LHCN-M2 (cell line): ENCODE measurements at places on chromosomes 7 and 10.
A peak's percentile ranks its signal among the peaks of the same experiment; 100 is the strongest.

DNA sequence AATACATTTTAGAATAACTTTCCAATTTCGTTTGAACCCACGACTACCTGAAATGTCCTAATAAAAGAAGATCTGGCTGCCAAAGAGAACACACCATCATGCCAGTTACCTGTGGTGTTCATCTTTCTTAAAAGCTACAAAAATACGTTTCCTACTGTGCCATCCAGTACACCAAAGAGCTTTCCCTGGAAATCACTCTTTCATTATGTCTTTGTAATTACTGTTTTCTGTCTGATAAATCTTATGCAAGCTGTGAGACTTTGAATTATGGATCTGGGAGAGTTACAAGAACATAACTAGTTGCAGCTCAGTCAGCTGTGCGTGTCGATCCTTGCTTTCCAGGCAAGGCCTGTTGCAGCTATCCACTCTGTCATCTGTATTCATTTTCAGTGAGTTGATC lies 12.5 kb upstream of the POM121L12 start:
- DNase-seq = no peak

- DNase-seq = no peak
Observed at GRCh38 chr7:46205478-46205877, 284.4 kb upstream of the IGFBP3 start.

DNA sequence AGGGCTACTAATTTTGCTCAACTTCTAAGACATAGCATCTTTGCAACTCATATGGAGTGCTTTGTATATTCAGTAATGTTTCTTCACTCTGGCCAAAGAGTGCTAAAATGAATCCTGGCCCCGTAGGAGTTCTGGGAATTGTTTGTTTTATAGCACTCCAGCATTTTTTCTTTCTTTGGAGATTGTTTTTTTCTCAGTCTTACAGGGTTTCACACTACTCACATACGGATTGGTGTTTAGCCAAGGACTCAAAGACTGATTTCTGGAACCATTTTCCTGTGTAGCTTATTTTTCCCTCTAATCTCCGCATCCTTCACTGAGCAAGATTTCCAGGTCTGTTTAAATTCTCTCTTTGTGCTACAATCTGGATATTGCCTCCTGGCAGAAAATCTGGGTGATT lies 6.4 kb downstream of the TAS2R41 start:
- DNase-seq = no peak

GRCh38 chr10:55500931-55501559 lies 700.0 kb upstream of the PCDH15 start:
- no peak for DNase-seq

- no peak for DNase-seq
Observed at GRCh38 chr10:75466001-75466400, 34.6 kb downstream of the LRMDA start.

GRCh38 chr10:2214805-2215204 lies 477.5 kb upstream of the ADARB2 start:
- no peak for DNase-seq

- DNase-seq = peak; percentile 44
Observed at GRCh38 chr10:84510121-84510520, 181.7 kb downstream of the CCSER2 start.

DNA sequence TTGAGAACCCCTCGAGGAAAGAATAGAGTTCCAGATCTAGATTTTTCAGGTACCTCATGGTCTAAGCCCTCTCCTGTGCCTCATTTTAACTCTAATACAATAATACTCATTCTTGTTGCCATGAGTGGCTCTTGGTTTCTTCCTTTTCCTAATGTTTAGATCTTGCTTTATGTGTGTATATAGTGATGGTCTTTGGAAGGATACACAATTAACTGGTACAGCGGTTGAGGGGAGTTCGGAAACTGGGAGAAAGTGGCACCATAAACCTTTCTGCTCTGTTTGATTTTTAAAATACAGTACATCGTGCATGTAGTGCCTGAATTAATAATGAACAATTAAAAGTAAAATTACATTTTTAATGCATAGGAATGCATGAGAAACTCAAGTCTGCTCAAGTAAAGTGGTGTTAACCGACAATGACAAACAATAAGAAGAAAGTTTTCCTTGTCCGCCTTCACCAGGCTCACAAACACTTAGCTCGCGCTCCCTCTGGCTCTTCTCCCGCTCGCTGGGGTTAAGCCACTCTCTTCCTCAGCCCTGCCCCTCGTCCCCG lies 386 bp upstream of the EIF4EBP2 start:
- DNase-seq = no peak
